ENCODE measurements at places on chromosomes 3 and 15. TPM values are rescaled to one million over a fixed set of nuclear protein-coding genes. Genes with fewer than 3 reads are reported as not detected.

- H3K27ac ChIP-seq = no peak overlapping the region
- no peaks in the 10 kb centered on the region for H3K36me3 ChIP-seq
- H3K4me1 ChIP-seq = no peaks in the 10 kb centered on the region
- no peak for DNase-seq
- no peak overlapping the region for H3K4me3 ChIP-seq
Measured at GRCh38 chr3:100634493-100635272, 25.3 kb downstream of the ADGRG7 start.

DNA sequence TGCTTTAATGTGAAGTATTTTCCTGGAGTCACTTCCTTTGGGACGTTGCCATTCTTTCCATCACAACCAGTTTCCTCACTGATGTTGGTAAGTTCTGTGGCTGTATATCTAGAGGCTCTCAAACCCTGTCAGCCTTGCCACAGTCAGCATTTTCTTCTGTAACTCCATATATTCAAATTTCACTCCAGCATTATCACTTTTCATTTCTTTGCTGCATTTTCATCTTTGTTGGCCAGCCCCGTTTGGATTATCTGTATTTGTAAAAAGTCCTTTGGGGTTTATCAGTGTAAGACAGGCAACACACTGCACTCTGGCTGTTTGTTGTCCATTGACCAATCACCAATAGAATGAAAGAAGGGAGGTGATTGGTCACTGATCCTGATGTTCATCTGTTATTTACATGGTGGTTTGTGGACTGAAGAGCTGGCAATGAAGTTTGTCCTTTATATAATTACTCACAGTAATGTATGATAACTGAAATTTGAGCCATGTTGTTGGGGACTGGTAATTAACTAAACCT lies 20.3 kb downstream of the GMPS start:
- peak overlapping the region; percentile 75 for H3K27ac ChIP-seq
- H3K4me1 ChIP-seq = peaks cover 12% of the 10 kb centered on the region
- H3K4me3 ChIP-seq = peak overlapping the region; percentile 2
- H3K36me3 ChIP-seq = peaks cover 10% of the 10 kb centered on the region
- DNase-seq = peak; percentile 54
- H3K27me3 ChIP-seq = no peaks in the 10 kb centered on the region

GRCh38 chr15:77507143-77507897 lies 86.6 kb downstream of the HMG20A start:
- no peaks in the 10 kb centered on the region for H3K36me3 ChIP-seq
- peak overlapping the region; percentile 67 for H3K27ac ChIP-seq
- H3K27me3 ChIP-seq = no peaks in the 10 kb centered on the region
- DNase-seq = peak; percentile 85
- peak overlapping the region; percentile 34 for H3K4me3 ChIP-seq

DNA sequence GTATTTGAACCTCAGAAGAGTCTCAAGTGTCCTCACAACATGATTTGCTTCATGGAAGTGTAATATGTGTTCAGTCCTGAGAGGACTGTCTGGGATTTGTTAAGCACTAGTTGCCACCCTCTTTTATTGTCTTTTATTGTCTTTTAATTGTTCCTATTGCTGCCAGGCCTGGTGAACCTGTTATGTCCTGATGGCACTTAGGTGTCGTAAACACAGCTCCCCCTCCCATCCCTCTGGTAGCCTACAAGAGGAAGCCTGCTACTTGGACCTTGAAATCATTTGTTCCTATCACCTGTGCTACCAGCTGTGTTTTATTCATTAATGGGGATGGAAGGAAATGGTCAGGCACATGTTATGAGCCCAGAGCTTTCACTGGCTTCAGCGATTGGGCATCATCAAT lies 19.3 kb downstream of the CCNB2 start:
- H3K4me1 ChIP-seq = no peaks in the 10 kb centered on the region
- no peak for DNase-seq
- no peak overlapping the region for H3K4me3 ChIP-seq
- peaks cover 19% of the 10 kb centered on the region for H3K36me3 ChIP-seq

DNA sequence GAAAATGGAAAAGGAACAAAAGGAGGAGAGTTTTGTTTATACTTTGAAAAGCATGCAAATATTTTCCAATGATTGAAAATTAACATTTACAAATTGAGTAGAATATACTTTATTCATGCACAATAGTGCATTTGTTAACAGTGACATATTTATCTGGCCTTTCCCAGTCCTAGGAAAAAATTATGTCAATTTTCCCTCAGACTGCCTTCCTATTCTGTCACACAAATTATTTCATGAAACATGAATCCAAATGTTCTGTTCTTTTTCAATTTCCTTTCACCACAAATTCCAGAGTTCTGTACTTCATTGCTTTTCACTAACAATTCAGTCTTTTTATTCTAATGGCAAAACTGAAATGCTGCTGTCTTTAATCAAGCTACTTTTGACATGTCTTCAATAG lies 945.1 kb downstream of the ROBO1 start:
- H3K27me3 ChIP-seq = no peaks in the 10 kb centered on the region
- H3K36me3 ChIP-seq = no peaks in the 10 kb centered on the region
- DNase-seq = no peak
- H3K27ac ChIP-seq = no peak overlapping the region

DNA sequence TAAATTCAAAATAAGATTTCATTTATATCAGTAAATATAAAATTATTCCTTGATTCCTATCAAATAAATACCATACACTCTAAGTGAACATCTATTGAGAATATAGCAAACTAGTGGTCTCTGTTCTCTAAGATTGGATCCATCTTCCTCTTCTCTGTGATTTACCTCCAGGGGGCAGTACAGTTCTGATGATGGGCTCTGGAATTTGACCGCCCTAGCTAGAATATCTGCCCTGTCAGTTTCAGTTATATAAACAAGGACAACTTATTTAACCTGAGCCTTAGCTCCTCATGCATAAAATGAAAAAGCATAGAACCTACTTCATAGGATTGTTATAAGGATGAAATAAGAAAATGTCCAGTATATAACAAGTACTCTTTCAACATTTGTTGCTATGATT lies 171.1 kb upstream of the CCDC54 start:
- no peaks in the 10 kb centered on the region for H3K36me3 ChIP-seq
- peaks cover 42% of the 10 kb centered on the region for H3K4me1 ChIP-seq

- peaks cover 26% of the 10 kb centered on the region for H3K36me3 ChIP-seq
- peaks cover 12% of the 10 kb centered on the region for H3K4me1 ChIP-seq
- H3K27me3 ChIP-seq = no peaks in the 10 kb centered on the region
- H3K4me3 ChIP-seq = no peak overlapping the region
Measured at GRCh38 chr3:58403513-58404109, 30.0 kb downstream of the PDHB start.

DNA sequence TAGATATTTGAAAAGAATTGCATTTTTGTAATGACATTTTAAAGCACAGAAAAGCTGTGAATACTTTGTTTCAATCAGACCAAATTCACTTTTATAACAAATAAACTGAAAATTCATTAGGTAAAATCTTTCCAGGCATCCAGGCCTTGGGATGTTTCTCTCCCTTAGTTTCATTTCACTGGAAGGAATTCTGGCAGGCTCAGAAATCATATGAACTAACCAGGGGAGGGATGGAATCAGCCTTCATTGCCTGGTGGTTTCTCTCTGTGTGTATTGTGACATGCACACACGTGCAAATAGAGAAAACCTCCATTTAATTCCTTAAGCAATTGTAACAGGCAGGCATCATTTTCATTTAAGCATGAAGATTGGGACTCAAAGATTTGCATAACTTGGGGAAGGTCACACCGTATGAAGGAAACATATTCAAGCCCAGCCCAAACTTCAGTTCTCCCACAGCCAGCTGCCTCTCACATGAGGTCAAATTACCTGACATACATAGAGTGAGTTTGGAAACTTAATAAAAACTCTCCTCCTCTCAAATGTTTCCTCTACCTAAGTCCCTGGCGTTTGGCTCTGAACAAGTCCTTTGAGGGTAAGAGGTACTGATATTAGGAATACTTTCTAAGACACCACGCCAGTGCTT lies 376.1 kb upstream of the MCTP2 start:
- H3K27ac ChIP-seq = no peak overlapping the region
- no peaks in the 10 kb centered on the region for H3K27me3 ChIP-seq
- H3K4me3 ChIP-seq = no peak overlapping the region
- no peak for DNase-seq
- H3K36me3 ChIP-seq = no peaks in the 10 kb centered on the region

- H3K4me3 ChIP-seq = peak overlapping the region; percentile 47
- peak overlapping the region; percentile 77 for H3K27ac ChIP-seq
- H3K36me3 ChIP-seq = peaks cover 23% of the 10 kb centered on the region
- no peaks in the 10 kb centered on the region for H3K27me3 ChIP-seq
- H3K4me1 ChIP-seq = peaks cover 59% of the 10 kb centered on the region
Measured at GRCh38 chr3:133572158-133573053, 1.1 kb upstream of the CDV3 start.

Gene GRAMD1C
- total RNA-seq = 1.2 TPM

Gene NEK11
- total RNA-seq = 14.5 TPM

Gene KLHL40
- total RNA-seq = not detected
